ENCODE measurements at places on chromosomes 16 and 17.

- DNase-seq, result no peak
Observed at GRCh38 chr16:2710021-2710710, 9.9 kb downstream of the PRSS27 start.

DNA sequence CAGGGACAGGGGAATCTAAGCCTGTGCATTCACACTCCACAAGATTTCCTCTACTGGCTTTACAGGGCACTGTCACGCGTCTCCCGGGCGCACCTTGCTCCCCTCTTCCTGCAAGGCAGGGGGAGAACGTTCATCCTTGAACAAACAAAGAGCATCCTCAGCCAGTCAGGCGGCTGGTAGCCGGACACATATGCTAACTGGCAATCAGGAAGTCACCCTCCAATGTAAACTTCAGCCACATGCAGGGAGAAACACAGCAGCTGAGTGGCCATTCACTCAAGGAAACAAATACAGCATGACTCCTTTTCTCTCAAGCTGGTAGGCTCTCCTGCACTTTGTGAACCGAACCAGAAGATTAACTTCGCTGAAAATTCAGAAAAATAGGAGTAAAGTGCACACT, 10.8 kb upstream of the HSBP1 start:
- DNase-seq, result no peak

DNA sequence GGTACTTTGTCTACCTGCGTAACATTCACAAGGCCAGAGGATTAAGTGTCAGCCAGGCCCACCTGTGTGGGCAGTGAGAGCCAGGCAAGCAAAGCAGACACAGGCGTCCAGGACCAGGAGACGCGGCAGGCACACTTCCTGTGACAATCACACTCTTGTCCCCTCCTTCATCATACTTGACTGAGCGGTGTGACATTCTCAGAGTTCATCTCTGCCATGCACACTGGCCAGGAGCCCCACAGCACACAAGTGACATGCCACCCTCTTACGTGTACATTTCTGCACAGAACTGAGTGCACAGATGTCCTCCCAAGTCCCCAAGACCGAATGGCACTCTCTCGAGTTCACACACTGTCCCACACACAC, 8.7 kb downstream of the PPP1R9B start:
- no peak for DNase-seq

GRCh38 chr16:68252383-68252782, 7.2 kb downstream of the PLA2G15 start:
- DNase-seq, result no peak

DNA sequence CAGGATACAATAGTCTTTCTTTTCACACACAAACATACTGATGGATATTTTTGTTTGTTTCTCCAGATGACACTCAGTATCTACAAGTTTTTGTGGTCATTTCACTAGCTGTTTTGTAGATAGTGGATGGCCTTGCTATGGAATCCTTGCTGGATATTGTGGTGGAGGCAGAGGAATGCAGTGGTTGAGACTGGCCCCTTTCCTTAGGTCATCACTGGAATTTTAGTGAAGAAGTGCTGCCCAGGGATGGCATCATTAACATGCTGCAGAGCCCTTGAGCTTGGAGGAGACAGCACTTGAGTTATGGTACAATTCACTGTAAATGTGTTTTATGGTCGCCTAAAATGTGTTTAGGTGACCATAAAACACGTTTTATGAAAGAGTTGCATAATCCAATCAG, 455.9 kb upstream of the HSBP1 start:
- no peak for DNase-seq

DNA sequence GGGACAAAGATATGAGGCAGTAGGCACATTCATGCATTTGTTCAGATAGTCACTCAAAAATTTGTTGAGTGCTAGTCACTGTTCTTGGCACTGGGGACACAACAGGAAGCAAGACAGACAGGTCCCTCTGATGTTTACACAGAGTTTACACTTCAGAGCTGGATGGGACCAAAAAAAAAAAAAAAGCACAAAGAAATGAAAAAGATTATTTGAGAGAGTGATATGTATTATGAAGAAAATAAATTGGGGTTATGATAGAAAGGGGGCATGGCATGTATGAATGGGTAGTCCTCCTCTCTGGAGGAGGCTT, 3.5 kb upstream of the YPEL2 start:
- no peak for DNase-seq

DNA sequence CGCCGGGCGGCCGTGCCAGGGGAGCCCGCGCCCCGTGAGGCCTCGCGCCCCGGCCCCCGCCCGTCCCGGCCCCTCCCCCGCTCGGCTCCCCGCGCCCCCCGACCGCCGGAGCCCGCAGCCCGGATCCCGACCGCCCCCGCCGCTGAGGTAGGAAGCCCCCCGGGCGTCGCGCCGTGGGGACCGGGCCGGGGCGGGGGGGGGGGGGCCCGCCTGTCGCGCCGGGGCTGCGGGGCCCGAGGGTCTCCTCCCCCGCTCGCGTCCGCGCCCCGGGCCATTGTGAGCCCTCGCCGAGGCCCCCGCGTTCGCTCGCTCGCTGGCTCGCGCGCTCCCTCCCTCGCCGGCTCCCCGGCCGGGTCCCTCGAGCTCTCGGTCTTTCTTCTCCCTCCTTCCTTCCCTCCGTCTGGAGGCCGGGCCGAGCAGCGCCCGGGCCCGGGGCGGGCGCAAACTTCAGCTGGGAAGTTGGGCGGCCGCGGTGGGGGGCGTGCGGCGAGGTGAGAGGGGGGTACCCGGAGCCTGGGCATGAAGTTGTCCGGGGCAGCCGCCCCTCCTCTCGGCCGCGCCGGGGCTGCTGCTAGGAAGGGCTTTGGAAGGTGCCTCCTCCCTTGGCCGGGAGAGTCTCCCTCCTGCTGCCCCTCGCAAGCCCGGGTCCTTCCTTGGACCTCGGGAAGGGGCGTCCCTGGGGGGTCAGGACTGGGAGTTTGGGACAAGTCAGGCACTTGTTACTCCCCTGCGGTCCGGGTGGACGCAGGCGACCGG, 419 bp downstream of the GLIS2 start:
- DNase-seq, result no peak

DNA sequence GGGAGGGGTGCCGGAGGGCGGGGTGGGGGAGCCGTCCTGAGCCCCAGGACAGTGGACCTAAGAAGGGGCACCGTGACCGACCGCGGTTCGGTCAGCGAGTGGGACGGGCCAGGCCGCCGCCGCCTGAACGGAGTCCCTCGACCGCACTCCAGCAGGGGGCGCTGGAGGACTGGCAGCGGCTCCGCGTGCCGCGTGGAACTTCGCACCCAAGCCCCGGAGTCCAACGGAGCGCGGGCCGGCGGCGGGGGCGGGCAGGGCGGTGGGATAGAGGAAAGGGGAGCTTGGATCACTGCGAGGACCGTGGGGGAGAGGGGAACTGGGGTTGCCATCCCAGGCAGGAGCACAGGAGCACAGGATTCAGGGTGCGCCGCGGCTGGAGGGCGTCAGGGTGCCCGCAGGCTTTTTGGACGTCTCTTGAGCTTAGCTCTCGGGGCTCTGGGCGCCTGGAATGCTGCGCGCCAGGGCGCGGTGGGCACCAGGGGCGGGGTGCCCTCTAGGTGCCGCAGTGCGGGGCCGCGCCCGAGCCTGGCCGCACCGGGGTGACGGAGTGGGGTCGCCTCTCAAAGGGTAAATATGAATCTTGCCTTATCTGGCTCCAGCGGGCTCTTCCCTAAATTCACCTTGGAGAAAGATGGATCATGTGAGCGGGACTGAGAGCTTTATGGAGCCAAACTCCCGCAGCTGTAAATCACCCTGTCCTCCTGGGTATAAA, 379 bp upstream of the OTOP2 start:
- peak; percentile 32 for DNase-seq

GRCh38 chr17:22268214-22268911, 576.0 kb downstream of the KCNJ18 start:
- no peak for DNase-seq

GRCh38 chr17:36645422-36645821, 44.0 kb downstream of the MRM1 start:
- no peak for DNase-seq

DNA sequence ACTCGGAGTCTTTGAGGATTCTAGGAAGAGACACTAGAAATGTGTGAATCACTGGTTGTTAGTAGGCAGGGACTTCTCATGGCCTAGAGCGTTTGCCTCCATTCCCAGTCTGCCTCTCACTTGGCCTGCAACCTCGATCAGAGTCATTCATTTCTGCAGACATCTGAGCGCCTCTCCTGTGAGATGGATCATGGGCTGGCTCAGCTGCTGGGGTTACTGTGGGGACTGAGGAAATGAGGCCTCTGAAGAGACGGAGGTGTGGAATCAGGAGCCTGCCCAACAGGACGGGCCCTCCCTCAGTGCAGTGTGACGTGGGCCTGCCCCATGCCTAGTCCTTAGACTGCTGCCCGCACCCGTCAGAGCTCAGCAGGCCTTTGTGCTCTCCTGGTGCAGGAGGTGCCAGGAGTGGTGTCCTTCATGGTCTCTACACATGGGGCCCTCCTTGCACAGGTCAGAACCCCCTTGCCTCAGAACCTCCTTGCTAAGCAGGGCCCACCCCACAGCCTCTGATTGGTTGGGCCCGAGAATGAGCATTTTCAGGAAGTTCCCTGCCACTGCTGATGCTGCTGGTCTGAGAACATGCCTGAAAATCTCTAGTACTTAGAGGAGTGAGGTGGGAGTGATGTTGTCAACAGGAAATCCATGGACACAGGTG, 99.4 kb downstream of the NPIPB11 start:
- DNase-seq, result no peak
